ENCODE measurements at places on chromosomes 16 and 17. TPM values are rescaled to one million over a fixed set of nuclear protein-coding genes. Genes with fewer than 3 reads are reported as not detected.

DNA sequence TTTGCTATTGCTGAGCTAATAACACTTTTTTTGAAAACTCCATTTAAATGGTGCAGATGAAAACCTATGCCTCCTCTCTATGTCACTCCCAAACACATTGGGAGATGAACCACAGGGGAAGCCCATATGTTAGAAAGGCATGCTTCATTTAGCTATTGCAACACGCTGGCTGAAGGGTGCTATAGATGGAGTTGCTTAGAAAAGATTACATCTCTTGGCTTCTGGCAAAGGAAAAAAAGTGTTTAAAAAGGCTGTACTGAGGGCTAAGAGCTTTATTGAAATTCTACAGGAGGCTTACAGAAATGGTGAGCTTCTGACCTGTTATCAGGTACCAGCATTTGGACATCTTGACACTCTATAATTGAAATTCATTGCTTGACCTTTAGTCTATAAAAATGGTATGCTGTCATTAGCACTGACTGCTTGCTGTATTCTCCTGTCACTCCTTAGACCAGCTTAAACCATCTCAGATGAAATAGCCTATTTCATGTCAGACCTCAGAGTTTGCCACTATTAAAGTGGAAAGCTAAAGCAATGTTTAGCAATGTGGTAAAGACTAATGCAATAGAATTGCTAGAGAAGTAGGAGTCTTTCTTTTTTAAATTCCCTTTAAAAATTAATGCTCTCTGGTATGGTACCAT lies 503.9 kb downstream of the CDH11 start:
- DNase-seq: no peak

DNA sequence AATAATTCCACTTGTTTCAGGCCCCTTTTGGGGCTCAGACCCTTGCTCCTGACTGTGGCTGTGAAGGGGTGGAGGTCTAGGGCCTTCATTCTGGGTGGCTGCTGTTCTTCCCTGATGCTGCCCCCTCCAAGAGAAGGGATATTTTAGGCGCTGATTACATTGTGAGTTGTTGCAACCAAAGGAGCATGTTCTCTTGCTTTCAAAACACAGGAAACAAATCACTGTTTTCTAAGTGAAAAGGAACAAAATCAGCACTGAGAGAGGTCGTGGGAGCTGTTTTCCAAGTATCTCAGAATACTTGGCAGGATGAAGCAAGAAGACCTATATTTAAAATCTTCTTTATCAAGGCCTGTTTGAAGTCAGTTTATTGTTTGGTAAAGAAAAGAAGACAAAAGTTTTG lies 25.3 kb upstream of the SEC14L1 start:
- no peak for DNase-seq

- DNase-seq: no peak
These were observed 130.6 kb upstream of the SDK2 start for GRCh38 chr17:73774852-73775251.

DNA sequence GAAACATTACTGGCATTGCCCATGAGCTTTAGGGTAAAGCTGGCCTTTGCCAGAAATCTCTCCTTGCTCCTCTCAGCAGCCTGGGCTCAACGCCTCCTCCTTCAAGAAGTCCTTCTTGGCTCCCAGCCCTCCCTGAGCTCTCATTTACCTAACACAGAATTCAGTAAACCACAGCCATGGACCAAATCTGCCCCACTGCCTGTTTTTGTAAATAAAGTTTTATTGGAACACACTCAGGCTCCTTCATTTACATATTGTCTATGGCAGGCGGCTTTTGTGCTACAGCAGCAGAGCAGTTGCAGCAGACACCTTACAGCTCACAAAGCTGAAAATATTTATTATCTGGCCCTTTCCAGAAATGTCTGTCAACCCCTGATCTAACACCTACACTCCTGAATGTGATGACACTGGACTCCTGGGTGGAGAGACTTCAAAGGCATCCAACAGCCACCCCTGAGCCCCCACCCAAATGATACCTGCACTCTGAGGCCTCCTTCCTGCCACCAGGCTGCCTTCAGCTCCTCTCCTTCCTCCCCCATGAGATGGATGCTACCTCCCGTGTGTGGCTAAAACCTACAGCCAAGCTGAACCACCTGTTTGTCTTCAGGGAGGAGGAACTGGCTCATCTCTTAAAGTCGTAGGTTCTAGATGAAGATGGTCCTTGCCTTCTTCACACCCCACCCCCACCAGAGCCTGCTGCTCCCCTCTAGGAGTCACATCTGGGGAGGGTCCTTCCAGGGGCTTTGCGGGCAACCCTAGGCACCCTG lies 41.6 kb downstream of the PIMREG start:
- DNase-seq: no peak

- DNase-seq: no peak
These were observed 11.1 kb downstream of the PRCD start for GRCh38 chr17:76550712-76551615.

DNA sequence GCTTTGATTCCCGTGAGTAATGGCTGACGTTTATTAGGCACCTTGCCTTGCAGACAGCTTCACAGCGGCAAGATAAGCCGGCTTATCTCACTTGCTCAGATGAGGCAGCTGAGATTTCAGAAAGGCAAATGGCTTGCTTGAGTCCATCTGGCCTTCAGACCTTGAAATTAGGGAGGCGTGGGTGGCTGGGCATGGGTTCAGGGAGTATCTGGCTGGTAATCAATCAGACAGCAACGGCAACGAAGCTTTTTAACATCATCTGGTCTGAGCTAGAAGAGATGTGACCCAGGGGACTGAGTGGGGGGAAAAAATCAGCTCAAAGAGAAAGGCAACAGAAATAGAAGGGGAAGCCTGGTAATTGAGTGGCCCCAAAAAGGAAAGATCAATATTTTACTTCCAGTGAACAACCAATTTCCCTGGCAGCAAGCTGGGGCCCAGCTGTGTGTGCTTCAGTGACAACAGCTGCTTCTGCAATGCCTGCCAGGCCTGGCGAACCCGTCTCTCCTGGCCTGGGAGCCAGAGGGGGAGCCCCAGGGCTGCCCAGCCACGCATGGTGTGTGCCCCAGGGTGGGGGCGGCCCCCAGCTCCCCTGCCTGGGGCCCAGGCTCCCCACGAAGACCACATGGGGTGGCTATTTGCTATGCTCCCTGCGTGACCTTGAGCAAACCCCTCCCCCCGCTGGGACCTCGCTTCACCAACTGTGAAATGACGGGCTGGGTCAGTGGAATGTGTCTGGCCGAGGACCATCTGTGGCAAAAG lies 34.0 kb downstream of the RAB11FIP4 start:
- peak; percentile 70 for DNase-seq

DNA sequence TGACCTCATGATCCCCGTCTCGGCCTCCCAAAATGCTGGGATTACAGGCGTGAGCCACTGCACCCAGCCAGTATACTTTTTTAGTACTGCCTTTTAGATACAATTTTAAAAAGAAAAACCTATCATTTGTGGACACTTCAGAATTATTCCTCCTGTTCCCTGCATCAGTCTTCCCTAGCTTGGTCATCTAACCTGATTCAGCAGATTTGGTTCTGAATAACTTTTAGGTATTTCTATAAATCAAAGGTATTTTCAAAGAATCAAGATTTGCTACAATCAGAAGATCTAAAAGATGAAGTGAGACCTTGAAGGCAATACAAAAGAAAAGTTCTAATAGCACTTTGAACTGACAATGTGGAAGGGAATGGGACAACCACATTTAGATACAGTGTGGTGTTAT lies 30.0 kb downstream of the MBTD1 start:
- no peak for DNase-seq

- no peak for DNase-seq
These were observed 314.0 kb downstream of the SLC39A11 start for GRCh38 chr17:72778169-72779151.

DNA sequence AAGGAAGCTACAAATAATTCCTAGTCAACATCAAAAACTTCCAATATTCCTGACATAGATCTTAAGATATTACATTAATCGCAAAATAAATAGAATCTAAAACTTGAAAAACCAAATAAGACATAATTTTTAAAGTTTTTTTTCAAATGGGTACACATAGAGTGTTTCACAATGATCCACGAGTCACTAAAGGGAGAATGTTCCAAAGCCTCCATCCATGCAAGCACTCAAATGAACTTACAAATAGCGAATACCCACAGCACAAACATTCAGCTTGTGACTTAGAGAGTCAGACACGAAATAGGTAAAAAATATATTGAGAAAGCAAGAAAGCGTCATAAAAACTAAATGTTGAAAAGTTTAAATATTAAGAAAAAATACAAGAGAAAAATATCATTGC lies 65.7 kb downstream of the CEP112 start:
- DNase-seq: no peak

GRCh38 chr17:56447171-56447570 lies 146.3 kb upstream of the NOG start:
- no peak for DNase-seq

DNA sequence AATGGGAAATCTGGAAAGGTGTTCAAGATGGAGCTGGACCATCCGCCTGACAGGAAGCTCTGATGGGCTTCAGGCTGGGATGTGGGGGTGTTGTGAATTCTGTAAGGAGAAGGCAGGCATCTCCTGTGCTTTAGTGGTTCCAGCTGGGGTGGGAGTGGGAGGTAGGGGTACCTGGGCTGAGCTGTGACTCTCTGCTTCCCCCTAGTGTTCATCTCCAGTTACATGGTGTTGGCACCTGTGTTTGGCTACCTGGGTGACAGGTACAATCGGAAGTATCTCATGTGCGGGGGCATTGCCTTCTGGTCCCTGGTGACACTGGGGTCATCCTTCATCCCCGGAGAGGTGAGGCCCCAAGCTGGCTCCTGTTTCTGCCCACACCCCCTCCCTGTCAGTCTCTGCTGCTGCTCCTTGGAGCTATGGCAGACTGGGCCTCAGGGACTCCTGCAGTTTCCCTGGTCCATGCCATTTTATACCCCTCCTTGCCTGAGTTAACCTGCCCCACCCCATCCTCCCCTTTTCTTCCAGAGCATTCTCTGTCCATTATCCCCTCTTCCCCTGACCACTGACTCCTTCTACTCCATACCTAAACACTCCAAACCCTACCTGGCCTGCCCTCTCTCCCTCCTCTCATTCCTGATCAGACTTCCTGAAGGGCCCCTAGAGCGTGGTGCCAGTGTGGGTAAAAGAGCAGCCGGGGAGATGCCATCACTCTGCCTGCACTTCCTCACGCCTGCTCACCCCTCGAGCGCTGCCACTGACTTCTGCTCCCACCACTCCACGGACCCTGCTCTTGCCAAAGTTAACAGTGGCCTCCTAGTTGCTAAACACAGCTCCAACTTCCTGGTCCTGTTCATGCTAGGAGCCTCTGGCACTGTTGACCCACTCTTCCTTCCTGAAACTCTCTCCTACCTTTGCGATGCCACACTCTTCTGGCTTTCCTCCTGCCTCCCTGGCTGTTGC lies 3.4 kb downstream of the SPNS1 start:
- DNase-seq: no peak

DNA sequence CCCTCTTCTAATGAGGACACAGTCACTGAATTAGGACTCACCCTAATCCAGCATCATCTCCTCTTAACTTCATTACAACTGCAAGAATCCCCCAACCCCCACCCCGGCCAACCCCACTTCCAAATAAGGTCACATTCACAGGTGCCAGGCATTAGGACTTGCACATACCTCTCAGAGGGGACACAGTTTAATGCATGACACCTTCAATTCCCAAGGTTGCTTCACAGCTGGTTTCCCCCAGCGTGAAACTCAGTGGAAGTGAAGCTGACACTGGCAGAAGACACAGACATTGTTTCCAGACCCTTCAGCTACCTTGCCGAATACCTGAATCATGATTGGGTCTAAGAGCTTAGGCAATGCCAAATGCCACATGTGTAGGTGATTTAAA lies 217.0 kb upstream of the DYNLRB2 start:
- DNase-seq: no peak

DNA sequence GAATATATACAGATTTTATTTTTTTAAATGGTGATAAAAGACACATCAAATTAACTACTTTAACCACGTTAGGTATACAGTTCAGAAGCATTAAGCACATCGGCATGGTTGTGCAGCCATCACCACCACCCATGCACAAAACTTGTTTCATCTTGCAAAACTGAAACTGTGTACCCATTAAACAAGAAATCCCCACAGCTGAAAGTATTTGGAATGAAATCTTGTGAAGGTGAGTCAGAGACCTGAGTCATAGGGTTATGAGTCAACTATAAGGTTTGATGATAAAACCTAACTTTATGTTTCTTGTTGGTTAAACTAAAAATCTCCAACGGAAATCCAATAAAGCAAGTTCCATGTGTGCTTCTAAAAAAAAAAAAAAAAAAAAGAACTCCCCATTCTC lies 561.6 kb upstream of the PSMD7 start:
- no peak for DNase-seq

- peak; percentile 59 for DNase-seq
These were observed 198.8 kb upstream of the CIBAR2 start for GRCh38 chr16:85310868-85311585.

- DNase-seq: peak; percentile 97
These were observed 11.0 kb downstream of the GPRC5C start for GRCh38 chr17:74442670-74443515.

DNA sequence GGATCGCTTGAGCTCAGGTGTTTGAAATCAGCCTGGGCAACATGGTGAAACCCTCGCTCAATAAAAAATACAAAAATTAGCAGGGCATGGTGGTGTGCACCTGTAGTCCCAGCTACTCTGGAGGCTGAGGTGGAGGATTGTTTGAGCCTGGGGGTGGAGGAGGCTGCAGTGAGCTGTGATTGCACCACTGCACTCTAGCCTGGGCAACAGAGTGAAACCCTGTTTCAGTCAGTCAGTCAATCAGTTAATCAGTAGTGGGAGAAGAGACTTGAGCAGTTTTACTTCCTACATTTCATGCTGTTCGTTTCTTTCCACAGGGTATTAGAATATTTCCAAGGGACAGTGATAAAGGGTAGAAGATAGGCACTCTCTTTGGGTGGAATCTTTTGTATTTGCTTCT lies 8.8 kb downstream of the MAP3K3 start:
- DNase-seq: no peak

- DNase-seq: no peak
These were observed 759 bp upstream of the PAM16 start for GRCh38 chr16:4351880-4352279.

DNA sequence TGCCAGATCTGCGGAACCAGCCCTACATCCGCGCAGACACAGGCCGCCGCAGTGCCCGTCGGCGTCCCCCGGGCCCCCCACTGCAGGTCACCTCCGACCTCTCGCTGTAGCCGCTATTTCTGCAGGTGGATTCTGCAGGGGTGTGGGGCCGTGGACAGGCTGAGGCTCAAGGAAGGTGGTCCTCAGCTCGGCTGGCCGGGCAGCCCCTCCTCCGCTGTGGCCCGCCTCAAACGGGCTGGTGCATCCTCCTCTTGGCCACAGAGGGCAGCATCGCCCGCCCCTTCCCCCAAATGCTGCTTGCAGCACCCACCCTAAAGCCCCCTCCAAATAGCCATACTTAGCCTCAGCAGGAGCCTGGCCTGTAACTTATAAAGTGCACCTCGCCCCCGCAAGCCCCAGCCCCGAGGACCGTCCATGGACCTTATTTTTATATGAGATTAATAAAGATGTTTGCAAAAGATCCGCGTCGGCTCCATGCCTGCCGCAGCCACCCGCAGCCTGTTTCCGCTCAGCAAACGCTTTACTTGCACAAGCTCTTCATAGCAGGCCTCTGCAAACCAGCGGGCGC lies 14.9 kb downstream of the SPATA32 start:
- DNase-seq: no peak

GRCh38 chr16:75682308-75682707 lies 5.5 kb upstream of the CPHXL2 start:
- no peak for DNase-seq

GRCh38 chr16:85860413-85861094 lies 38.4 kb upstream of the IRF8 start:
- DNase-seq: no peak

HSDL1 gene
- total RNA-seq: 22.6 TPM

YPEL2 gene
- total RNA-seq: 28.9 TPM

OR1E2 gene
- total RNA-seq: not detected

KRTAP1-1 gene
- not detected for total RNA-seq

GOSR2 gene
- 32.0 TPM for total RNA-seq

KIF22 gene
- total RNA-seq: 59.8 TPM

FBXL16 gene
- total RNA-seq: not detected

PRDM7 gene
- total RNA-seq: not detected

TMEM204 gene
- 28.9 TPM for total RNA-seq

All from Right ventricle myocardium superior (tissue), 1 donor.